ENCODE measurements at places on chromosomes 3 and 15.

DNA sequence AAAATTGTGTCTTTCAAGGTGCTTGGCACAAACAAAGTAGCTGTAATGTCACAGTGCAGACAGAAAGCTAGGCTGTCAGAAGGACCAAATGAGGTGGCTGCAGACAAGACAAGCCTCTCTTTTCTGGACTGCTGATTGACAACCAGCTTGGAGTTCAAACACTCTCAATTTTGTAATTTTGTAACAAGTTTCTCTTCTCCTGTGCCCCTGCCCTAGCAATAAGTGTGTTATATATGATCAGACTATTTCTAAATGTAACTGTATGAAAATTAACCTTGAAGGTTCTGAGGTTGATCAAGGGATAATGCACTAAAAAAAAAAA, 172.0 kb downstream of the P3H2 start:
- DNase-seq, result no peak

DNA sequence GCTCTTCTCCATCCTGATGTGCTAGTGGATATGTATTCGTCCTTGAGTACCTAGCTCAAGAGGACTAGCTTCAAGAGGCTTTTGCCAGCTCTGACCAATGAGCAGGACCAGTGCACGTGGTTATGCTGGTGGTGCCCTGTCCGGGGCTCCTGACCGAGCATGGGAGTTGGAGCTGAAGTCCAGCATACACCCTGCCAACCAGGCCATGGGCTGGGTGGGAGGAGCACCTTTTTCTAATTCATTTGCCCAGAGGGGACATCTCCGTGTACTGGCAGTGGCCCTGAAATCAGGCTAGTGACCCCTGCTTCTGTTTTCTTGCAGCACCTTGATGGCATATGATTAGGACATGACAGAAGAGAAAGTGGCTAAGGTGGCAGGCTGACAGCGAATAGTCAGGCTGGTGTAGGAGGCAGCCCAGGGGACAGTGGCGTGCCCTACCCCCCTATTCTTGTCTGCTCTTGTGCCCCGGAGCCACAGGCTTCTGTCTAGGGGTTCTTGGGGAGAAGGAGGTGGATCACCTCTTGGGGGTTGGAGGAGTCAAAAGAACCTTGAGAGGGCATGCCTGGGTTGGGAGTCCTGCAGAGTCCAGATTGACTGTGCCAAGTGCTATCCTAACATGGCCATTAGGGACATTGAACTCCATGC, 16.5 kb downstream of the PODXL2 start:
- DNase-seq, result no peak

DNA sequence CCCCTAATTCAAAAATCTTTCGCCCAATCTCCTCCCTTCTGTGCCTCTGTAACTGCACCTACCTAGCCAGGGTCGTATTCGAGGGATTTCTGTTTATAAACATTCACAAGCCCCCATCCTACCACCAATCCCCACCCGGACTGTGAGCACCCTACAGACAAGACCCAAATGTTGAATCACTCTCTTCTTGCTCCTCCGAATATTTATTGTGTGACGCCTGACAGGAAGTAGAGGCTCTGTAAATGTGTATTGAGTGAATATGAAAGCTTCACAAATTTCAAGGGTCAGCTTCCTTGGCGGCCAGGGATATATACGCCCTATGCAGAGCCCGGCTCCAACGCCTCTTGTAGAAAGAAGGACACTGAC, 1.6 kb downstream of the BDH1 start:
- DNase-seq, result no peak

DNA sequence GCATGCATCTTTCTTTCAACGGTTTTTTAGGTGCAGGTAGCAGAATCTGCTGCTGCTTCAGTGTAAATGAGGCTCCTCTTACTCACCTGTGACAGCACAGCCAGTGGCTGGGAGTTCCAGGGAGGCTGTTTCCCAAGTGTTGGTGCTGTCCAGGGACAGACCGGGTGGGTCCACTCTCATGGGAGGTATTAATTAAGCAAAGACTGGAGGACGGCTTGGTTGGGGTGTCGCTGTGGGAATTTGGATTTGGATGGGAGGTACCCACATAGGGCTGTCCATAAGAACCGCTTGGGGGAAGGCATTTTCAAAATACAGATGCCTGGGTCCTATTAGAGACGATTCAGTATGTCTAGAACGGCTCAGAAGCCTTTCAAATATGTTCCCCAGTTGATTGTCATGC, 42.9 kb downstream of the SV2B start:
- no peak for DNase-seq

GRCh38 chr3:16456784-16457415, 56.6 kb downstream of the RFTN1 start:
- no peak for DNase-seq

DNA sequence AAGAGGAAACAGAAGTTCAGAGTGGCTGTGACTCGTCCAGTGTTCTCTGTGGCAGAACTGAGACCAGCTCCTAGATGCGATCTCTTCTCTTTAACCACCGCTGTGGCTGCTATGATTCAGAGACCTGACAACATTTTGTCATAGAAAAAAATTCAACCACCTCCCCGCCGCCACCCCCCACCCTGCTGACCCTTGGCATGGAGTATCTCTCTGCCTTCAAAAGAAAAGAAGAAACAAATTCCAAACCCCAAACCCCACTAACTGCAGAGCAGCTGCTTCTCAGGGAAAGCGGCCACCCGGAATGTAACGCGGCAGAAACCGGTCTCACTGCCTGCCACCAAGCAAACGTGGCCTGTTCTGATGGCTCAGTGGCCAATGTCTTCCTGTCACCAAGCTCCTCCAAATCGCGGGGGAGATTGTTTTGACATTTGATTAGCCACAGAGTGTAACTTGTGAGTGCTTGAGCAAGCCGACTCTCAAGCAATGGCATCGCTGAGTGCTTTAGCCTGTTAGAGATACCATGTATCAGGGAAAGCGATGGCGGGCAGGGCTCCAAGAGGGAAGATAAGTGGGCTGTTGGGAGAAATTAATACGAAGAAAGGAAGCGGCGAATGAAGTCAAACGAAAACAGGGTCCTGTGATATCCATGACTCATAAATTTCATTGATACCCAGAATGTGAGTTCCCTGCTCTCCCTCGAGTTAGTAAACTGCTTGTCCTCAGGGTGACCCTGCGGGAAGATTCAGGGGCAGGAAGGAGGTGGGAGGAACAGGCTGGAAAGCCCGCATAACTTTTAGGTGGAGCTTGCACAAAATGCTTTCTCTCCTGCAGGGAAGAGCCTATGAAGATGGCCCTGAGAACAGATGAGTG, 44.8 kb upstream of the TLE3 start:
- peak; percentile 36 for DNase-seq

DNA sequence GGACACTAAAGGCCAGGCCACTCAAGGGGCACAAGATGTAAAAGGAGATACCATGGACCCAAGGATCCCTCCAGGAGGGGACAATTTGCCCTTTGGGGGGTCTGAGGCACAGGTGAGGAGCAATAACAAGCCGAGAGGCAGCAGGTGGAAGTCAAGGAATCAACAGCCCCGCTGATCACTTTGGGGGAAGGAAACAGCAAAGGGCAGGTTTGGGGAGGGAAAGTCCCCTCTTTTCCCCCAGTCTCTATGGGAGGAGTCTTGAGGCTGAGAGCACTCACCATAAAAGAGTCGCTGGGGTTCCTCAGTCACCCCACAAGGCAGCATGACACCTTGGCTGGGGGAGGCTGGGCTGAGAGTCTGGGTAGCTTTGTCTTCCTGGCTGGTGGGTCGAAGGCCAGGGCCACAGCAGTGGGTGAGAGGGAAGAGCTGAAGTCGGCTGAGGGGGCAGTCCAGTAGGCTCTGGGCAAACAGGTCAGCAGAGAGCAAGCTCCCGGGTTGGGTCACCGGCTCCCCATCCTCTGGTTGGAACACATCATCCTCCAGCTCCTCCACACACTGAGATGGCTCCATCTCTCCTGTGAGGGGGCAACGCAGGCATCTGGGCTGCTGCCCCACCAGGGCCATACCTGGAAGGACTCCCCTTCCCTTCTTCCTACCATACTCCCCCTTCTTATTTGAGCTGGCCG, 3.0 kb downstream of the BMF start:
- DNase-seq, result no peak

DNA sequence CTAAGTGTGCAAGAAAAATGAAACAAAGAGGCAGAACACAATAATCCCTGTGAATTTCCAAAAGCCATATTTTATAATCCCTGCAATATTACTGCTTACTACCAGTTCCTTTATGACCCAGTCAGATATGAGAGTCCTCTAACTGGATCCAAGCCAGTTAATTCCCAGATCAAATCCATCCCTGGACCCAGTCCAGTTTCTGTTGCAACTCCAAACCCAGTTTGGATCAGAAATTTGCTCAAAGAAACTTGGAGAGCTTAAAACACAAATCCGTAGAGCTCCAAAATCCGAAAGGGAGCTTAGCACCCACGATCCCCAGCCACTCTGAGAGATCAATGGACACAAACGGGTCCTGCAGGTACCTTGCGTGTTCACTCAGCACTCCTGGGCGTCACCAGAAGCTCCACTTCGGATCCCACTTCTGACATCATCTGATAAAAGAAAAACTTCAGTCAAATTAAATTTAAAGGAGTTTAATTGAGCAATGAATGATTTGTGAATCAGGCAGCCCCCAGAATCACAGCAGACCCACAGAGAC, 32.6 kb upstream of the THUMPD3 start:
- DNase-seq, result no peak

DNA sequence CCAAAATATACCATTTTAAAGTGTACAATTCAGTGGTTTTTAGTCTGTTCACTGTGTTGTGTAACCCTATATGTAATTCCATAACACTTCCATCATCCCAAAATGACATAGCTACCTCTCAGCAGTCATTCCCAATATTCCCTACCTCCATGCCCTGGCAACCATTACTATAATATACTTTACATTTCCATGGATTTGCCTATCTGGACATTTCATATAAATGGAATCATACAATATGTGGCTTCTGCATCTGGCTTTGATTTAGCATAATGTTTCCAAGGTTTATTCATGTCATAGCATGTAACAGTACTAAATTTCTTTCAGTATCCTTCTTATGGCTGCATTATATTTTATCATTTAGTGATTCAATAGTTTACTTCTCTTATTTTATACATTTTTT, 25.3 kb downstream of the FAM98B start:
- DNase-seq, result no peak

DNA sequence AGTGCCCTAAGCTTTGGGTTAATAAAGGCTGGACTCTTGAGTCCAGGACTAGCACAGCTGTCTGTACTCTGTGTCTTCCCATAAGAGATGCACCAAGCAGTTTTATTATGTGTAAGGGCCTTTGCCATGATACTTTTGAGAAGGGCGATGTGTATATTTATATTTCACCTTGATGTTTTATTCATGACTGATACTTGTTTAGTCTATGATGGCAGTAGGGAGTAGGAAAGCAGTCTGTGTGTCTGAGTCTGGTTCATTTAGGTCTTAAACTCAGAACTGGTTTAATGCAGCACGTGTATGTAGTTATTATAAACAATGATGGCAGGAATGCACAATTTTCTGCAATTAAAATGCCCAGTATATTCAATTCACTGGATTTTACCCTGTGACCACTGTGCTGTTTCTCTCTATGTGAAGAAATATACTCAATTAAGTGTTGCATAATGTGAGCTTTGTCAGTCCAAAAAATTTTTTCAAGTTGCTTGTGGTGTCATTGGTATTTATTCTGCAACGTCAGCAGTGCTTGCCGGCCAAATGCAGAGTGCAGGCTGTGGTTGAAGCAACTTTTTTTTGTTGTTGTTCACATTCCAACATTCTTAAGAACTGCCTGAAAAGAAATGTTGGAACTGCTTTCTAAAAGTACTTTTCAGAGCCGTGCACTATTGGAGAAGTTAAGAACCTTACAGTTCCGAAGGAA, 423.7 kb upstream of the SEMA6D start:
- DNase-seq, result no peak

DNA sequence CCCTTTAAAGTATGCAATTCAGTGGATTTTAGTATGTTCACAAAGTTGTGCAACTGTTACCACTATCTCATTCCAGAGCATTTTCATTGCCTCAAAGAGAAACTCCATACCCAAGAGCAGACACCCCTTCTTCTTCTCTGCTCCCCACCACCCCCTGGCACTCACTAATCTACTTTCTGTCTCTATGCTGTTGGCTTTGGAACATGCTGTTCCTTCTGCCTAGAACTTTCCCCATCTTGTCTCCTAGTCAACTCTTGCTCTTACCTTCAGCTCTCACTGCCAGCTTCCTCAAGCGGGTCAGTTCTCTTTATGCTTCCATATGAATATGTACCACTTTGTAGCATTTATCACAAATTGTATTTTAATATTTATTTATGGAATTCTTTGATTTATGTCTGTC, 50.1 kb downstream of the TYRO3 start:
- DNase-seq, result no peak
